Lower lobe of right lung (tissue), 2 donors: ENCODE measurements at places on chromosomes 12 and 14. TPM values are rescaled to one million over a fixed set of nuclear protein-coding genes. Genes with fewer than 3 reads are reported as not detected.

- no peak for DNase-seq
- peaks cover 21% of the 10 kb centered on the region for H3K4me1 ChIP-seq
- no peaks in the 10 kb centered on the region for H3K36me3 ChIP-seq
- no peaks in the 10 kb centered on the region for H3K27me3 ChIP-seq
- H3K27ac ChIP-seq: peak overlapping the region; percentile 87
These were observed 1.4 kb downstream of the HECTD4 start for GRCh38 chr12:112380663-112381405.

GRCh38 chr12:21910657-21911056, 30.6 kb downstream of the ABCC9 start:
- no peak overlapping the region for H3K4me3 ChIP-seq
- H3K4me1 ChIP-seq: no peaks in the 10 kb centered on the region
- DNase-seq: no peak
- no peaks in the 10 kb centered on the region for H3K27me3 ChIP-seq

- H3K4me3 ChIP-seq: no peak overlapping the region
- no peaks in the 10 kb centered on the region for H3K36me3 ChIP-seq
- DNase-seq: no peak
- H3K27me3 ChIP-seq: no peaks in the 10 kb centered on the region
These were observed 236.3 kb downstream of the GALC start for GRCh38 chr14:87756661-87757060.

DNA sequence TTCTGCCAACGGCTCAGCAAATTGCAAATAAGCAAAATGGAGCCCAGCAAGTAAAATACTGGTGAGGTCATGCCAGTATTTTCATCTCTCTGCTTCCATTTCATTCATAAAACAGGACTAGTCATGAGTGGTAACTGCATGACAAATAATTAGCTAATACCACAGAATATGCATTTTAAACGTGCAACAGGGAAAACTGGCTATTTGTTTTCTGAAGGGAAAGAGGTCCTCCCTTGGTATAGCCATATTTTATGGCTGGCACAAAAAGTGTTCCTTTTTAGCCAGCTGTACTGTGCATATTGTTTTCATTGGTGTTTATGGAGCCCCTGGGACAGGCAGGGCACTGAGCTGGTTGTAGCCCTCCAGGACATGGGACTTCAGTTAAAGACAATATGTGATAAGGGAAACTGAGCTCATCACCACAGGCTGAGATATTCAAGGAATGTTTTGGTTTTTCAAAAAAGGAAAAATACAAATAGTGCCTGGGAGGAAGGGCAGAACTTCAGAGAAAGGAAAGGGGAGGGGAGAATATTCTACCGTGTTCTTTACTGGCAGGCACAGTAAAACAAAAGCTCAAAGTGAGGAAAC, 26.1 kb upstream of the FOXN3 start:
- no peak for DNase-seq
- H3K4me3 ChIP-seq: no peak overlapping the region
- no peaks in the 10 kb centered on the region for H3K27me3 ChIP-seq
- H3K4me1 ChIP-seq: peaks cover 36% of the 10 kb centered on the region
- no peaks in the 10 kb centered on the region for H3K36me3 ChIP-seq

The SLC8B1 gene
- 39.3 TPM for total RNA-seq

The HOXC5 gene
- not detected for total RNA-seq

DNA sequence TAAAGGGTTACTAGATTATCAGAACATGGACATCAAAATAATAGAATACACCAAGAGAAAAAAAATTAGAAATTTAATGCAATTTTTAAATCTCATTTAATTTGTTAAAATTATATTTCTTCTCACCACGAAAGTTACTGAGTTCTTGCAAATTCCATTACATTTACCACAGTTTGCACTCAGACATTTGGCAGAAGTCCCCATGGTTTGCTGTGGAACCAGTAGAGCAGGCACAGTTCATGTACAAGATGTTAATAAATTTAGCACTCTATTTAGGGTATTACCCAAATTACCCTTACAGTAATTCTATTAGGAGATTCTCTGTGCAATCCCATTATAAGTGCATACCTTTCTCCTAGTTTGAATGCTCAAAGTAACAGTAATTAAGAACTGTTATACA, 9.7 kb downstream of the SCN8A start:
- H3K4me3 ChIP-seq: no peak overlapping the region
- DNase-seq: no peak
- no peaks in the 10 kb centered on the region for H3K4me1 ChIP-seq
- H3K27me3 ChIP-seq: no peaks in the 10 kb centered on the region

DNA sequence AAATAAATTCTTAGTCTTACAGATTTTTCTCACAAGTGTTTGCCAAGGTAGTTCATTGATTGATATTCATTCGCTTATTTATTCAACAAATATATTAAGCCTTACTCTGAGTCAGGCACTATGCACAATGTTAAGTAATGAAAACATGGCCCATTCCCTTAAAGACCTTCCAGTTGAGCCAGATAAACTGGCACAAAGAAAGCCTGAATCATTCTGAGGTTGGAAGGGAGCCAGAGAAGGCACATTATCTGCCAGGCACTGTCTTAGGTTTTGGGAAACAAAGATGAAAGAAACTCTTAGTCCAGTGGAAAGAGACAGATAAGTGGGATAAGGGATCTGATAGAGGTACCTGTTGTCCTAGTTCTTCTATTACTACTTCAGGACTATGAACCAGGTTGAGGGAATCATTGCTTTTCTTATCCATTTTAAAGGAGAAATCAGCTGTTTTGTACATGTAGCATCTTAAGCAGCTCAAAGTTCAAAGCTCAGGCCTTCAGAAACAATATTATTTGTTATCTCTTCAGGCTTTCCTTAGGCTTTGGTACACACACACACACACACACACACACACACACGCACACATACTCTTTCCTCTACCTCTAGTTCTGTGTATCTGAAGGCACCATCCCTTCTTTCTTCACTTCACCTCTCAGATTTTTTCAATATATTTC, 27.0 kb downstream of the PDE6H start:
- H3K36me3 ChIP-seq: no peaks in the 10 kb centered on the region
- no peak overlapping the region for H3K27ac ChIP-seq
- H3K4me1 ChIP-seq: peaks cover 19% of the 10 kb centered on the region
- no peak for DNase-seq
- H3K27me3 ChIP-seq: no peaks in the 10 kb centered on the region

GRCh38 chr12:121190523-121191031, 19.4 kb upstream of the P2RX4 start:
- H3K4me3 ChIP-seq: no peak overlapping the region
- H3K27ac ChIP-seq: peak overlapping the region; percentile 0
- DNase-seq: no peak
- H3K4me1 ChIP-seq: peaks cover 10% of the 10 kb centered on the region
- no peaks in the 10 kb centered on the region for H3K27me3 ChIP-seq

- H3K27me3 ChIP-seq: no peaks in the 10 kb centered on the region
- H3K36me3 ChIP-seq: no peaks in the 10 kb centered on the region
These were observed 11.6 kb downstream of the SLC7A7 start for GRCh38 chr14:22803687-22803974.

The RPL41 gene
- 2,837 TPM for total RNA-seq

The SIX6 gene
- total RNA-seq: not detected

The DDX23 gene
- 76.8 TPM for total RNA-seq

- peaks cover 38% of the 10 kb centered on the region for H3K4me1 ChIP-seq
- DNase-seq: no peak
- H3K27me3 ChIP-seq: no peaks in the 10 kb centered on the region
- no peak overlapping the region for H3K27ac ChIP-seq
These were observed 24.7 kb upstream of the ADIPOR2 start for GRCh38 chr12:1666215-1666614.

- H3K36me3 ChIP-seq: peaks cover 21% of the 10 kb centered on the region
- H3K4me3 ChIP-seq: no peak overlapping the region
- peaks cover 57% of the 10 kb centered on the region for H3K4me1 ChIP-seq
- H3K27ac ChIP-seq: peak overlapping the region; percentile 78
- no peak for DNase-seq
- H3K27me3 ChIP-seq: no peaks in the 10 kb centered on the region
These were observed 190.9 kb downstream of the ETV6 start for GRCh38 chr12:11840366-11840765.

GRCh38 chr12:49973361-49973830, 649 bp downstream of the AQP6 start:
- H3K27me3 ChIP-seq: peaks cover 5% of the 10 kb centered on the region
- H3K27ac ChIP-seq: no peak overlapping the region
- peaks cover 14% of the 10 kb centered on the region for H3K4me1 ChIP-seq
- no peaks in the 10 kb centered on the region for H3K36me3 ChIP-seq

- H3K27ac ChIP-seq: no peak overlapping the region
- peaks cover 45% of the 10 kb centered on the region for H3K4me1 ChIP-seq
- no peaks in the 10 kb centered on the region for H3K27me3 ChIP-seq
- DNase-seq: no peak
- peaks cover 11% of the 10 kb centered on the region for H3K36me3 ChIP-seq
These were observed 1.9 kb downstream of the PCNX4 start for GRCh38 chr14:60093606-60094005.
